ENCODE measurements at places on chromosomes 3 and 15.

DNA sequence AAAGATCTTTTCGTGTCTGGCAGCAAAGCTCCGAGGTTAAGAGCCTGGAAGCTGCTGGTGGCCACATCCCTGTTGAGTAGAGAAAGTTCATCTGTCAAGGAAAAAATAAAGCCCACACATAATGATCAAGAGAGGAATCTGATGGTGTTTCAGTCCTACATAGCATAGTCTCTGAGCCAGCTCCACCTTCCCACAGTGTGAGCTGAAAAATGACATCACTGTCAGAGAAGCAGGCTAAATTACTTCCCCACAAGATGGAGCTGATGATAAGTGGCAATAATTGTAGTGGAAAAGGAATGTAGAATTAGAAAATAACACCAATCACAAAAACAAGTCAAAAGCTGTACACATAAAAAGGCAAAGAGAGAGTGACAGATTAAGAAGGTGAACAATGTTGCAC, 84.5 kb downstream of the AQP9 start:
- no peak for DNase-seq

DNA sequence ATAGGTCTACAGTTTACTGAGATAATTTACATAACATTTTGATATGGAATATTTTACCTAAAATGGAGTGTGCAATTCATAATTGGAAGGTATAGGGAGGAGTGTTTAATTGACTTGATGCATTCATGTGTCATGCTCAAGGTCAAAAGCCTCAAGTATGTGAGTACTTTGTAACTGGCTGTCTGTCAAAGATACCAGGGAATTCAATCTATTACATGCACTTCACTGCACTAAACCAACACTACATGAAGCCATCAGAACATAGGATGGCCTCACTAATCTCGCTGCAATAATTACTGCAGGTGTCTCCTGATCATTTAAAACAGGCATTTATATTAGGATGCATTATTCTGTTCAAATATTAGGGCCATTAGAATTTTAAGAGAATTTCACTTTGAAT, 367.2 kb downstream of the CNTN4 start:
- no peak for DNase-seq

DNA sequence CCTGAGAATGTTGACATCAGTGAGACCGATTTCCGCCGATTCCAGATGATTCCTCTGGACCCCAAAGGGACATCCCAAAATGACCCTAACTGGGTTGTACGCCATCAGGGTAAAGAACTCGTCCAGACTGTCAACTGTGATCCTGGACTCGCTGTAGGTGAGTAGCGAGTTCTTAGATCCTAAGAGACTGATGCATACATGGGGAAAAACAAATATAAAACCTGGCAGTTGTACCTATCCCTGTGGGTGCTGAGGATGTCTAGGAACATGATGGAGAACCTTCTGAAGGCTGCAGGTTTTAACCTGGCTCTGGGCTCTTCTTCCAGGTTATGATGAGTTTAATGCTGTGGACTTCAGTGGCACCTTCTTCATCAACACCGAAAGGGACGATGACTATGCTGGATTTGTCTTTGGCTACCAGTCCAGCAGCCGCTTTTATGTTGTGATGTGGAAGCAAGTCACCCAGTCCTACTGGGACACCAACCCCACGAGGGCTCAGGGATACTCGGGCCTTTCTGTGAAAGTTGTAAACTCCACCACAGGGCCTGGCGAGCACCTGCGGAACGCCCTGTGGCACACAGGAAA, 12.3 kb downstream of the THBS1 start:
- no peak for DNase-seq

- DNase-seq = no peak
Observed at GRCh38 chr3:149816986-149817385, 4.0 kb downstream of the RNF13 start.

- no peak for DNase-seq
Observed at GRCh38 chr3:171895900-171896299, 52.8 kb downstream of the TMEM212 start.
